ENCODE measurements at places on chromosomes 7 and 10.

GRCh38 chr7:4612939-4613841 lies 68.9 kb upstream of the FOXK1 start:
- DNase-seq: no peak

- DNase-seq: no peak
These were observed 190.0 kb upstream of the LYZL2 start for GRCh38 chr10:30819341-30820181.

- DNase-seq: no peak
These were observed 122.8 kb upstream of the SHH start for GRCh38 chr7:155935005-155935557.

DNA sequence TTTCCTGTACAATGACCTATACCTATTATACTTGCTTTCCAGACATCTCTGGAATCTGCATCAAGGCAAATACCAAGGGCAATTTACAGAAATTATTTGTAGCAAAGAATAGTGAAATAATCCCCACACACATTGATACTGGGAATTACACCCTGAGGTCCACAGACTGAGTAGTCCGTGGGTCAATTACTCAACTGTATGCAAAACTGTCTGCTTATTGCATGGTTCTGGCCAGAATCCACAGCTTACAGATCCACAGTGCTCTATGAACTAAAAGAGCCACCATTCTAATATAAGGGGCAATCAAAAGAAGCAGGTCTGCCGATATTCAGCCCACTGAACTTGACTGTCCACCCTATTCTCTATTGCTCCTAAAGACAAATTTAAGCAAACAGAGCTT lies 5.7 kb downstream of the CHCHD3 start:
- DNase-seq: no peak

GRCh38 chr7:20988340-20988739 lies 201.7 kb upstream of the SP8 start:
- DNase-seq: no peak

GRCh38 chr7:44380189-44380830 lies 54.9 kb upstream of the CAMK2B start:
- DNase-seq: no peak

DNA sequence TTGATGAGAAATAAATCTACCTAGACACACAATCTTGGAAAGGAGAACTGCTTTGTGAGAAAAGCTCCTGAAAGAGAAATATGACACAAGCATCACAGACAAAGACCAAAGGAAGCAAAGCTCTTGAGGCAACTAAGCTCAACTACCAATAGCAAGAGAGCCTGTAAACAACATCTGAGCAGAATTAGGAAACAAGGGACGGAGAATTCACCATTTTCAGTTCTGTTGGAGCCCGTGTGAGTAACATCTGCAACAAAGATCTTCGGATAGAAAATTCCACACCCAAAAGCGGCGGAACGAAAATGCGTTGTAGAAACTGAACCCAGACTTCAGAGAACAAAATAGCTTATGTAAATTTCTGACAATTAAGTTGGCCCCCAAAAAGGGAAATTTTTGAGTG lies 909.9 kb upstream of the MBL2 start:
- DNase-seq: no peak

DNA sequence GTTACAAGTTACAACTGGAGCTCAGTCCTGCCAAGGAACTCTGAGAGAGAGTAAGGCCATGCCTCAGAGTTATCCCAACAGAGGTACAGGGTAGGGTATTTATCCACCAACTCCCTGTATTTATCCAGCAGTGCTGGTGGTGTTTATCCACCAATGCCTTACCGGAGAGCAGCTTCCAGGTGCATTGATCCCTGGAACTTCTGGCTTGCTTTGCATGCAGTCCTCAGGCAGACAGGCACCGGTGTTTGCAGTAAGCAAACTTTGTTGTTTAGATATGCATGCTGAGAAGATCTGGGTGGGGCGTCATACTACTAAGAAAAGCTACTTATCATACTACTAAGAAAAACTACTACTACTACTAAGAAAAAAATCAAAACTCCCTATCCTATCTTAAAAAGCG lies 92.4 kb downstream of the CYP26A1 start:
- DNase-seq: no peak

- DNase-seq: no peak
These were observed 273.1 kb upstream of the PITRM1 start for GRCh38 chr10:3445648-3446047.

DNA sequence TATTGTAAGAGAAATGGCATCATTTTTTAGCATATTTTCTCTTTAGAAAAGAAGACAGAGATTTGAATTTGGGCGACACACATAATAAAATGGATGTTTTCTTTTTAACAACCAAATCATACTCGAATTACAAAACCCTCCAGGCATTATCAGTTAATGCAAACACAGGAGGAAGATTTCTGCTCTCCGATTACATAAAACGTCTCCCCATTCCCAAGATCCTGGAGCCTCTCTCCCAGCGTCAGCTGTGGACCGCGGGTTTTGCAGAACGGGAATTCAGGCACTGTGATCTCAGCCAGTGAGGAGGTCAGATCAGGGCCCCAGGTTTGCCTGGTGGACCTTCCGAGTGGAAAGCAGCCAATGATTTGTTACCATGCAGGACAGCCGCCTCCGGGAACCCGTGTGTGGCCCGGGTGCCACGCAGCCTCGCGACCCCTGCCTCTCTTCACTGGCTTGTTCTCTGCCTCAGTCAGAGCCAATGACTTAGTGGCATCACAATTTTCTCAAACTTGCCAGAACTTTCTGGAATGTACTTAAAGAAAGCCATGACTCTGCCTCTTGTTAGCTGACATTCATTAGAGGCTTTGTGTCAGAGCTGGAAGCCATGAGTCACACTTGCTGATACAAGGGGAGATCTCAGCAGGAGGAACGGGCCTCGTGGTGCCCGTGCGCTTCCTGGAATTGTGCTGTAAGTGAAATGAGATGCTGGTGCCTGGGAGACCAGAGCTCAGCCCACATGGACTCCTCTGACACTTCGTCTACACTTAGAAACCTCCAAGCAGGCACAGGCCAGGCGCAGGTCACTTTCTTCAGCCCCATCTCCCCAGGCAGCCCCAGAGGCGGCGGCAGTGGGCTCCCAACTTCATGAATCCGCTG lies 246.1 kb downstream of the KLF6 start:
- no peak for DNase-seq

GRCh38 chr10:5365928-5366327 lies 1.2 kb downstream of the UCN3 start:
- DNase-seq: no peak

DNA sequence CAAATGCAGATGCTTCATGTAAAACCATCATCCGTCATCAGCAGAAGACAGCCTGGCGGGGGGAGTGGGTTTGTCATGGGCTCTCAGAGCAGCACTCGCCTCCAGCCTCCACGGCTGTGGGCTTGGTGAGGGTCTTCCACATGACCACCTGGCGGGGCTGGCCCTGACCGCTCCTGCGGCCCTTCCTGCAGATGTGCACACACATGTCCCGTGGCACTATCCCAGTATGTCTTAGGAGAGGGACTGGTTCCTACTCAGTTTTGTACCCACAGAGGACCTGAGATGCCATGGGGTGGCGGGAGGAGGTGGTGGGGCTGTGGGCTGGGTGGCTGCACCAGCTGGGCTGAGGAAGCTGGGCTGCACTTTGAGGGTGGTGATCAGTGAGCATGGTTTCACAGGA lies 4.7 kb downstream of the IDI2 start:
- no peak for DNase-seq

DNA sequence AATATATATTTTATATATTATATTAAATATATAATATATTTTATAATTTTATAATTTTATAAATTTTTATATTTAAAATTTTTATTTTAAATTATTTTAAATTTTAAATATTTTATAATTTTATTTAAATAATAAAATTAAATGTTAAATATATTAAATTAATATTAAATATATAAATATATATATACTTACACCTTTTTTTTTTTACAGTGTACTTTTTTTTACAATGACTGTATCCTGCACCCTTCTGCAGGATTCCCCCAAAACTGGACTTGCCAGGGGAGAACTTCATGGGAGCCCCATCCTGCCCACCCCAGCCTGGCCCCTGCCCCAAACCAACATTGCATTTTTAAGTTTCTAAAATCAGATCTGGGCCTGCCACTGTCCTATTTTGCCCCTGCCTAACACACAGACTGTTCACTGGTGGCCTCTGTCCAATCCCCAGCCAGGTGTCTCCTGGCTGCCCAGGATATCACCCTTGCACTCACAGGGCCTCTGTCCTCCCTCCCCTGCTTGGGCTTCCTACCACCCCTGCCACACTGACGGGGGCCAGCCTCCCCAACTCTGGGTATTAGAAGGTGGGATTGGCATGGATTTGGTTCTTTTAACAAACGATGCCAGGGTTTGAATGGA lies 138.0 kb downstream of the ADCY1 start:
- no peak for DNase-seq

GRCh38 chr10:75408911-75409885 lies 7.6 kb upstream of the ZNF503 start:
- DNase-seq: no peak

- DNase-seq: no peak
These were observed 33.4 kb downstream of the MACROH2A2 start for GRCh38 chr10:70085975-70086613.

All from stimulated activated CD8-positive, alpha-beta memory T cell treated with anti-CD3 and anti-CD28 coated beads, Interleukin-15, amount 100 ng/mL, for 24 hours (primary cell).